ENCODE measurements at places on chromosomes 2 and 18.

- no peak for DNase-seq
These were observed 6.7 kb downstream of the ARHGEF4 start for GRCh38 chr2:130843321-130843985.

DNA sequence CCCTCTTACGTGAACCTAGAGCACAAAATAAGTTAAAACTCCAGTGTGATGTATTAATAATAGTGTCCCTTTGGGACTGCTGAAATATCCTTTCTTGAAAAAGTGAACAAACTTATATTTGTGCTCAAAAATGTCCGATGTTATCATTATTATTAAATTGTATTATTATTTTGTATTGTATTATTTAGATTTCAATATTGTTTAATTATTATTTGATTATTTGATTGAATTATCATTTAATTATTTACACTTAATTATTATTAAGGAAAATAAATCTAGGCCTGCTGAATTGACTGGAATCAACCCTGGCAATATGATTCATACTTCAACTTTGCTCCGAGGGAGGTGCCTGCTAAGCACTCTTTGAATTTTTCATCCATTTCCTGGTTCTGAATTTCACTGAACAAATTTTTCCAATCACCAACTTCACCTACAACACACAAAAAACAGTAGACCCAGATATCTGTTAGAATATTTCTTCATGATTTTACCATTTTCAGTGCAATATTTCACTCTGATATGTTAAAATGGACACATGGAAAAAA is 10.9 kb upstream of the EIF2AK2 start:
- DNase-seq = no peak

- DNase-seq = no peak
These were observed 104.8 kb downstream of the MAP4K4 start for GRCh38 chr2:101802329-101802728.

DNA sequence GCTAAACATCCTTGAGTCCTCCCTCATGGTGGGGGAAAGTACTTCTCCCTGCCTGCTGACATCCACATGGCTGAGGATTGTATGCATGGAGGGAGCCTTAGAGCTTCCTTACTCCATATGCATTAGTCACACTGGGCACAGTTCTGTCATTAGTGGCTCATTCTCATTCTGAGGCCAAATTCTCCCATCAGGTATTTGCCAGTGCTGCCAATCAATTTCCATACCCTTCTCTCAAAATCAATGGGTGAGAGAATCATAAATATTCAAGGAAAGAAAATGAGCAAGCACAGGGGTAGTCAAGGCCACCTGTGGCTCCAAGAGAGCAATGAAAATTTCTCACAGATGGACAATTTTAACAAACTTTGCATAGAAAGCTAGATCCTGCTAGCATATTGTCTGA is 422.6 kb upstream of the SETBP1 start:
- DNase-seq = no peak

GRCh38 chr2:21118302-21118920 is 5.4 kb upstream of the TDRD15 start:
- DNase-seq = peak; percentile 25

- no peak for DNase-seq
These were observed 107.4 kb downstream of the NOL4 start for GRCh38 chr18:34117319-34117718.

DNA sequence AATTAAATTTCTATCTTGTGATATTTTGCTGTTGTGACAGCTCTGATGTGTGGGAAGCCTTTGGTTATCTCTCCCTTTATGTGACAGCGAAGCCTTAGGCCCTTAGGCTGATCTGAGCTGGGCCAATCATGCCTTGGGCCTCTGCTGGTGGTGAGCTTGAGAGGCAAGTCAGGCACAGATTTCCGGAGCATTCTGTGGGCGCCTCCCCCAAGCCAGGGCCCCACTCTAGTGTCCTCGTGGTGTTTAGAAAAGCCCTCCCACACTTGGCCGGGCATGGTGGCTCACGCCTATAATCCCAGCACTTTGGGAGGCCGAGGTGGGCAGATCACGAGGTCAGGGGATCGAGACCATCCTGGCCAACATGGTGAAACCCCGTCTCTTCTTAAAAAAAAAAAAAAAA is 239.8 kb downstream of the SH3RF3 start:
- no peak for DNase-seq

GRCh38 chr2:120602251-120602650 is 133.4 kb upstream of the GLI2 start:
- no peak for DNase-seq

GRCh38 chr2:227717687-227718567 is at the start of gene SLC19A3:
Gene SLC19A3 (minus strand): TSS chr2:227718028. CDS start chr2:227702318, 15,710 bp downstream.
- DNase-seq = no peak

GRCh38 chr2:146939991-146940685 is 904.7 kb upstream of the ACVR2A start:
- no peak for DNase-seq

- no peak for DNase-seq
These were observed 206.0 kb downstream of the CYRIA start for GRCh38 chr2:16459606-16460005.

DNA sequence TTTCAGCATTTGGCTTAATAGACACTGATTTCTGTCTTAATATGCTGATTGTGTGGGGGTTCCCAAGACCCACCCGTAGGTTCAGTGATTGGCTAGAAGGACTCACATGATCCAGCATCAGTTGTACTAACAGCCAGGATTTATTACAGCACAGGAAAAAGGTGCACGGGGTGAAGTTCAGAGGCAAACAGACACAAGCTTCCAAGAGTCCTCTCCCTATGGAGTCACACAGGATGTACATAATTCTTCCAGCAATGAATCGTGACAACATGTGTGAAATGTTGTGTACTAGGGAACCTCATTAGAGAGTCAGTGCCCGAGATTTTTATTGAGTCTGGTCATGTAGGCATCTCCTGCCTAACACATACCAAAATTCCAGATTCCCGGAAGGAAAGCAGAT is 52.8 kb downstream of the GALNT1 start:
- DNase-seq = no peak

DNA sequence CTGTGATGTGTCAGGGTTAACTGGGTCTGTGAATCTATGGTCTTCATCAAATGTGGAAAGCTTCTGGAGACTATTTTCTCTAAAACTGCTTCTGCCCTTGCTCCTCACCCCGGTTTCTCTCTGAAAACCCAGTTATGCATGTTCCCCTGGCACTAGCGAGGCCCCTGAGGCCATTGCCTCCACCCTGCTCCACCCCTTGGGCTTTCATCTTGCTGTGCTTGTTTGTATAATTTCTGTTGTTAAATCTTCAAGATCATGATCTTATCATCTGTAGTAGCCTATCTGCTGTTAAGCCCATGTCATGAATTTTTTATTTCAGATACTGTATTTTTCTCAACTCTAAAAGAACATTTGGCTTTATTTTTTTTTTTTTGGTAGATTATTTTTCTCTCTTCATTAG is 14.9 kb upstream of the ANO7 start:
- DNase-seq = no peak
